Esophagus squamous epithelium (tissue), 5 donors: ENCODE measurements at places on chromosomes 16 and 17. TPM values are rescaled to one million over a fixed set of nuclear protein-coding genes. Genes with fewer than 3 reads are reported as not detected.

Gene ZPBP2
- not detected for total RNA-seq

DNA sequence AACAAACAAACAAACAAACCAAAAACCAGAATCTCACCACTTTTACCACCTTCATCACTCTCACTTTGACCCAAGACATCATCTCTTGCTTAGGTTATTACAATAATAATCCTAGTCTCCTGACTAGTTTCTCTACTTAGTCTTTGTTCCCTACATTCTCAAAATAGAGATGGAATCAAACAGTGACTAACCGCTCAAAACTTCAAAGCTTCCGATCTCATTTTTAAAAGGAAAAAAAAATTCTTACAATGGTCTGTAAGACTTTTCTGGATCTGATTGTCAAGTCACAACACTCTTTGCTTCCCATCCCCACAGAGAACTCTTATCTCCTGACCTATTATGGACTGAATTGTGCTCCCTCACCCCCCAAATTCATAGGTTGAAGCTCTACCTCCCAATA lies 60.9 kb downstream of the SPAG9 start:
- H3K27me3 ChIP-seq, result no peaks in the 10 kb centered on the region
- no peaks in the 10 kb centered on the region for H3K4me1 ChIP-seq
- H3K36me3 ChIP-seq, result no peaks in the 10 kb centered on the region
- H3K27ac ChIP-seq, result no peak overlapping the region
- DNase-seq, result no peak

DNA sequence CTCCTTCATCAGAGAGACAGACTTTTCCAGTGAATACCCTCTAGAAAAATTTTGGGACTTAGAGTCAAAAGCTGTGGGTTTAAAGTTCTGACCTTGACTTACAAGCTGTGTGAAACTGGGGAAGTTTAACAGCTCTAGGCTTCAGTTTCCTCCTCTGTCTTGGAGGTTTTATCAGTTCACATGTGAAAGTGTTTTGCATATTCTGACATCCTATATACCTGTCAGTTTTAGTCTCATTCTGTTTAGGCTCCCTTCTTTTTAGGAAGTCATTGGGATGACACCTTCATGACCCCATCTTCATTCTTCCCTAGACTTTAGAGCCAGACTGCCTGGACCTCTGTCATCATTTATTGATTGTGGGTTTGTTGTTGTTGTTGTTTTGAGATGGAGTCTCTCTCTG lies 44.4 kb downstream of the YPEL2 start:
- peak overlapping the region; percentile 86 for H3K27ac ChIP-seq
- H3K4me3 ChIP-seq, result no peak overlapping the region
- H3K36me3 ChIP-seq, result no peaks in the 10 kb centered on the region
- H3K4me1 ChIP-seq, result peaks cover 36% of the 10 kb centered on the region
- DNase-seq, result no peak
- H3K27me3 ChIP-seq, result no peaks in the 10 kb centered on the region

DNA sequence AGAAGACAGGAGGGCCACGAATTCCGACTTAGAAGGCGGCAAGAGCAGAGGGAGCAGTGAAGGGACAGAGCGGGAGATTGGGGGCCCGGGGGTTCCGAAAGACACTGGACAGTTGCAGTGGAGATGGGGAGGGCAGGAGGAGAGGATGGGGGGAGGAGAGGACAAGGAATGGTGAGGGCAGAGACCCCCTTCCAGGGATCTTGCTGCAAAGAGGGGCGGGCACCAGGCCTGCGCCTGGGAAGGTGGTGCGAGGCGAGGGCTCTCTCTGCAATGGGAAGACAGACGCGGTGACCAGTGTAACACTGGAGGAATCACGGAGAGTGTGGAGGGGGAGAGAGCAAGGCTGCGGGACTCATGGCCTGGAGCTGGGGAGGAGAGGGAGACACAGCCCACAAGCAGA lies 185.2 kb downstream of the RBFOX3 start:
- no peak overlapping the region for H3K4me3 ChIP-seq
- peaks cover 68% of the 10 kb centered on the region for H3K27me3 ChIP-seq
- DNase-seq, result no peak

DNA sequence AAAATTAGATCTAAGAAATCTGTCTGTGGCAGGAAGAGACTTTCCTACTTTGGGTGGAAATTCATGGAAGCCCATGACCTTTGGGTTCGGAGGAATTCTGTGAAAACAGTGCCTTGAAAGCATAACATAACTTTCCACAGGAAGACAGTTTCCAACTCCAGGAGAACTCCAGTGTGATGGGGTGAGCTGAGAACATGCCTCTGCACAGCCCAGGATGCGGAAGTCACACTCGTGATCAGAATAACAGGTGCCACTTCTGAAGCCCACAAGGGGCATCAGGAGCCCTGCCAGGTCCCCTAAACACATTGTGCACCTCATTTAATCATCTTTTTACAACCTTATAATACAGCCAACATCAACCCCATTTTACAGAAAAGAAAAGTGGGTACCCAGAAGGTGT lies 9.7 kb downstream of the TVP23A start:
- no peak overlapping the region for H3K4me3 ChIP-seq
- H3K36me3 ChIP-seq, result no peaks in the 10 kb centered on the region
- no peaks in the 10 kb centered on the region for H3K27me3 ChIP-seq
- no peaks in the 10 kb centered on the region for H3K4me1 ChIP-seq
- no peak for DNase-seq

GRCh38 chr17:73435412-73435811 lies 123.6 kb upstream of the CDC42EP4 start:
- H3K36me3 ChIP-seq, result no peaks in the 10 kb centered on the region
- no peak overlapping the region for H3K27ac ChIP-seq
- H3K4me1 ChIP-seq, result no peaks in the 10 kb centered on the region
- no peak overlapping the region for H3K4me3 ChIP-seq
- H3K27me3 ChIP-seq, result no peaks in the 10 kb centered on the region

Gene GSG1L
- under 0.01 TPM for total RNA-seq

GRCh38 chr17:46976626-46977270 lies 2.3 kb downstream of the RPRML start:
- DNase-seq, result no peak
- H3K36me3 ChIP-seq, result no peaks in the 10 kb centered on the region
- H3K4me3 ChIP-seq, result no peak overlapping the region
- peaks cover 19% of the 10 kb centered on the region for H3K27me3 ChIP-seq

DNA sequence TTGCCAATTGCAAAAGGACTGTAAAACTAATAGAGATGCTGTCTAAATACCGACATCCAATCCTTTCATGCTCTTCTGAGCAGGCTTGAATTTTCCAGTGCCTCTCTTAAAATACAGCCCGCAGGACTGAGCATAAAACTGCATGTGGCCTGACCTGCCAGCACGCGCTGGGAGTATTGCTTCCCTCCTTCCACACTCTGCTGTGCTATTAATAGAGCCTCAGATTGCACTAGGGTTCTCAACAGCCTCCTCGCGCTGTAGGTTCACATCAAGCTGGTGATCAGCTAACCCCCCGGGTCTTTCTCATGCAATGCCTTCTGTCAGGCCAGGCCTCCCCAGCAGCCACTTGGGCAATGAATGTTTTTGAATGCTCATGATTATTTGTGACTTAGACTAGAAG lies 14.2 kb upstream of the MSI2 start:
- no peak for DNase-seq
- no peak overlapping the region for H3K27ac ChIP-seq
- H3K27me3 ChIP-seq, result no peaks in the 10 kb centered on the region
- H3K36me3 ChIP-seq, result no peaks in the 10 kb centered on the region
- no peak overlapping the region for H3K4me3 ChIP-seq

DNA sequence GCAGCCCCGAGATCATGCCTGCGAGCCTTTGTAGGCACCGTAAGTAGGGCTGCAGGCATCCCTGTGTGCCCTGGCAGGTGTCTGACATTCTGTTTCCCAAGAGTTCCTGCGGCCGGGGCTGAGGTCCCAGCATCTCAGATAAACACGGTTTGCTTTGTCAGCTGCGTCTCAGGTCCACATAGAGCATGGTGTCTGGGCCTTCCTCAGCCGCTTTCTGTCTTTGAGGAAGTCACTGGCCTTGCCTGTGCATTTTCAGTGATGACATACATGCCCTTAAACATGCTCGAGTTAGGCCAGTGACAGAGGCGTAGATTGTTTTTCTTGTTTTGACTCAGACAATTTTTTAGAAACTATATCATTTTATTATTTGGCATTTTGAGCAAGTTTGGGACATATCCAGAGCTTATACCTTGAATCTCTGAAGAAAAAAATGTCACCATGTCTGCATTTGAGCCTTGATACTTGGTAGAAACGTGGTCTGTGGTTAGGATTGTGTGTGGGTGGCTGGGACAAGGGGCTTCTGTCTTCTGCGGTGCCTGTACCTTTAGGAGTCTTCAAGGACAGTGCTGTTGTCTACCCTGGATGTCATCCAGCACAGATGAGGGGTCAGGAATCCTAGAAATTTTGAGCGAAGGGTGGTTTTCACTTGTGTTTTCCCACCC lies 105.8 kb downstream of the SNX29 start:
- DNase-seq, result no peak
- H3K27ac ChIP-seq, result no peak overlapping the region
- no peaks in the 10 kb centered on the region for H3K27me3 ChIP-seq
- H3K4me1 ChIP-seq, result no peaks in the 10 kb centered on the region
- no peak overlapping the region for H3K4me3 ChIP-seq

DNA sequence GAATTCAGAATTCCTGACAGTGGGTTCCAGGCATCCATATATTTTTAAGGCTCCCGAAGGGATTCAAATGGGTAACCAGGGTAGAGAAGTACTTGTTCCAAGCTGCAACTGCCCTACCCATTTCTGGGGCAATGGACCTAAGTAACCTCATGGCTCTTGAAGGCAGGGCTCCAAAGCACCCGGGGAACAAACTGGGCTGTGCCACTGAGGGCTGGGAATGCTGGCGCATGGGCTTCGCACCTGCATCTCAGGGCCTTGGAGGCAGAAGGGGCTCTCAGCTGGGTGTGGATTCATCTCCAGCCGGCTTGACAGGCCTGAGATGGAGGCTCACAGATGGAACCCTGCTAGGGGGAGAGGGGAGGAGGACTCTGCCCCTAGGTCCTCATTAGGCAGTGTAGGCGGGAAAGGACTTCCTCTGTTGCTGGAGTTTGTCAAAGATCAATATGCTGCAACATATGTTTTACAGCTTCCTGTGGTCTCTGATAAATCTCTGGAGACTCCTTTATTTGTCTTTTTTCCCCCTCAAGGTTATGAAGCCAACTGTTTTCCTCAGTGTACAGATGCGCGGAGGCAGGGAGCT lies 232.3 kb upstream of the NLRP1 start:
- DNase-seq, result no peak
- H3K4me1 ChIP-seq, result no peaks in the 10 kb centered on the region
- no peaks in the 10 kb centered on the region for H3K36me3 ChIP-seq
- H3K4me3 ChIP-seq, result no peak overlapping the region

- peaks cover 16% of the 10 kb centered on the region for H3K36me3 ChIP-seq
- no peaks in the 10 kb centered on the region for H3K27me3 ChIP-seq
Observed at GRCh38 chr17:38743556-38744171, 4.5 kb downstream of the PCGF2 start.

Gene FNDC8
- total RNA-seq, result not detected

- H3K27me3 ChIP-seq, result no peaks in the 10 kb centered on the region
- peaks cover 19% of the 10 kb centered on the region for H3K4me1 ChIP-seq
- H3K36me3 ChIP-seq, result no peaks in the 10 kb centered on the region
- no peak for DNase-seq
Observed at GRCh38 chr17:31838636-31839225, 20.3 kb downstream of the COPRS start.

DNA sequence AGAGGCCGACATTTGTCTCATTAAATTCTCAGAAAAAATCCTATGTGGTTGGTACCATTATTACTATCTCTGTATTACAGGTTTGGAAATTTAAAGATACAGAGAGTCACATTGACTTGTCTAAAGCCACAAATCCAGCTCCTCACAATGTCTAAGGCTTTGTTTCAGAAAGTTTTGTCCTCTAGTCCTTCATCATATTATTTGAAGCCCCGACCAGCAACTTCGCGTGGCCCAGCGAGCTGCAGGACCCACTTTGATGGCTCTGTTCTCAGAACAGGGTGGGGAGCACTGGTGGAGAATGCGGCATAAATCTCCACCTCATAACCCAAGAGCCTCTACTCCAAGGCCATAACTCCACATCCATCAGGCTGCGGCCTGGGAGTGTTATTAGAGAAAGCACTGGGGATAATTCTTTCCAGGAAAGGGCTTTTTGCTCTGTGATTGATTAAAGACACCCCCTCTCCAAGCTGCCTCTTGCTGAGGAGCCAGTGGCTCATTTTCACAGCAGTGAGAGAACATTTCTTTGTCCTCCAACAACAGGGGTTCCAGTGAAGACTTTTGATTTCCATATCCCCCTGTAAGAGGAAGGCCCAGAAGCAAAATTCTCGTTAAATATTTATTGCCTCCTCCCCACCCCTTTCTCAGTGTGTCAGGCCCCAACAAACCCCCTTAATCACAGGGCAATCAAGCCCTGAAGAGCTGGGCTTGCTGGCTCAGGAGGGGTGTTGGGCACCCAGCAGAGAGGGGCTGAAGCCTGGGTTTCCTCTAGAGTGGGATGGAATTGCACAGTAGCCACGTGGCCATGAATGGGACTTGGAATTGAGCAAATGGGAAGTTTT lies 113.7 kb upstream of the CDH11 start:
- no peaks in the 10 kb centered on the region for H3K4me1 ChIP-seq
- H3K27me3 ChIP-seq, result no peaks in the 10 kb centered on the region
- no peak for DNase-seq
- no peak overlapping the region for H3K4me3 ChIP-seq
- H3K27ac ChIP-seq, result no peak overlapping the region
- no peaks in the 10 kb centered on the region for H3K36me3 ChIP-seq
